ENCODE measurements at places on chromosomes 2 and 18. TPM values are rescaled to one million over a fixed set of nuclear protein-coding genes. Genes with fewer than 3 reads are reported as not detected.

Gene TRABD2A
- 10.8 TPM for total RNA-seq

GRCh38 chr2:226575928-226576327, 223.7 kb downstream of the IRS1 start:
- DNase-seq: no peak

DNA sequence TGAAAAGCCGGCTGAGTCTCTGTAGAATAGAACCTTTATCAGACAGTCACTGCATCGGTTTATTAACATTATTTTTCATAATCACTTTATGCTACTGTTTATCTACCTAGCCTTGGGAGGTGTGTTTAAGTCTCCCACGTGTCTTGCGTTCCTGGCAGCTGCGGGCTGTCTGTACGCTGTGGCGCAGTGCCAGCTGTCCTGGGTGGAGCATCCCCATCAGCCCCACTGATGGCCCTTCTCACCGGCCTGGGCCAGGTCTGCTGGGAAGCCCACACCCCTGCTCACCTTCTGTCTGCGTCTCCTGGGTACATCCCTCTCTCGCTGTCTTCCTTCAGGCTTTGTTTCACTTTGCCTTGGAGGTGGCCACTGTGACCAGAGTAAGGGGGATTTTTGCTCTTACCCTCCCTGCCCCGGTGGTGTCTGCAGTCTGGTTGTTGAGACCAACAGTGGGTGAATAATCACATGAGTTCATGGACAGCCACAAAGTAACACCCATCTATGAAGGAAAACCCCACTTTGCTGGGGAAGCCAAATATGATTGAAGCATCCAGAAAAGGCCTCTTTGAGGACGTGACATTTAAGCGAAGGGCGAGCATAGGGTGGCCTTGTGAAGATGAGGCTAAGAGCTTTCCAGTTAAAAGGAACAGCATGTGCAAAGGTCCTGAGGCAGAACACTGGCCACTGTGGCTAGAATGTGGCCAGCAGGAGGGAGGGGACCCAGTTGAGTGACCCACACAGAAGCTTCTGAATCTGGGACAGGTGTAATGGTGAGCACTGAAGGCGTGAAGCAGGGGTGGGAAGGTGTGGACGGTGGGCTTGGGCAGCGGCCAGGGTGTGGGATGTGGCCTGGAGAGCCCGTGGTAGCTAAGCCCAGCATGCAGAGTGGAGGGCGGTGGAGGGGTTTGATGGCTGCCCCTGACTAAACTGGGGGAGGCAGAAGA, 41.7 kb downstream of the RAMP1 start:
- no peak for DNase-seq

Gene ANKRD30B
- not detected for total RNA-seq

GRCh38 chr2:127175041-127175721, 44.9 kb downstream of the CYP27C1 start:
- DNase-seq: peak; percentile 36

Gene FIGLA
- total RNA-seq: not detected

Gene ALPG
- not detected for total RNA-seq

GRCh38 chr2:111219734-111220505, 99.2 kb downstream of the BCL2L11 start:
- DNase-seq: no peak

- DNase-seq: no peak
Observed at GRCh38 chr2:11746807-11747459, 501 bp downstream of the LPIN1 start.

Gene CHN1
- 98.8 TPM for total RNA-seq

Gene ATP8B1
- total RNA-seq: 103 TPM

Gene ANKRD62
- not detected for total RNA-seq

Gene ELOA2
- not detected for total RNA-seq

GRCh38 chr2:200171731-200172482, 134.6 kb upstream of the SPATS2L start:
- no peak for DNase-seq

Gene EGR4
- not detected for total RNA-seq

- DNase-seq: peak; percentile 25
Observed at GRCh38 chr2:144364944-144365738, 154.8 kb downstream of the ZEB2 start.

- peak; percentile 48 for DNase-seq
Observed at GRCh38 chr2:42086500-42086953, 38.7 kb downstream of the PKDCC start.

Gene FAHD2B
- 4.8 TPM for total RNA-seq

Gene LRP1B
- not detected for total RNA-seq

DNA sequence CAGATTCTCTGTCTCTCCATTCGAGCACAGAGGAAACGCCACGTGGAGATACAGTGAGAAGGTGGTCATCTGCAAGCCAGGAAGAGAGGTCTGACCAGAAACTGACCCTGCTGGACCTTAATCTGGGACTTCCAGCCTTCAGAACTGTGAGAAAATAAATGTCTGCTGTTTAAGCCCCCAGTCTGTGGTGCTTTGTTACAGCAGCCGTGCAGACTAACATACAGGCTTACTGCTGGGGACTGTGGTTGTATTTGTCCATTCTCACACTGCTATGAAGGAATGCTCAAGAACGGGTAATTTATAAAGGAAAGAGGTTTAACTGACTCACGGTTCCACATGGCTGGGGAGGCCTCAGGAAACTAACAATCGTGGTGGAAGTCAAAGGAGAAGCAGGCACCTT, 432.7 kb downstream of the IRS1 start:
- DNase-seq: no peak

- DNase-seq: peak; percentile 48
Observed at GRCh38 chr2:20025065-20025786, 12.8 kb upstream of the MATN3 start.

Gene STK36
- 21.1 TPM for total RNA-seq

GRCh38 chr2:216139884-216140283, 30.7 kb downstream of the XRCC5 start:
- DNase-seq: no peak

- DNase-seq: no peak
Observed at GRCh38 chr2:64327129-64327509, 126.8 kb upstream of the LGALSL start.

DNA sequence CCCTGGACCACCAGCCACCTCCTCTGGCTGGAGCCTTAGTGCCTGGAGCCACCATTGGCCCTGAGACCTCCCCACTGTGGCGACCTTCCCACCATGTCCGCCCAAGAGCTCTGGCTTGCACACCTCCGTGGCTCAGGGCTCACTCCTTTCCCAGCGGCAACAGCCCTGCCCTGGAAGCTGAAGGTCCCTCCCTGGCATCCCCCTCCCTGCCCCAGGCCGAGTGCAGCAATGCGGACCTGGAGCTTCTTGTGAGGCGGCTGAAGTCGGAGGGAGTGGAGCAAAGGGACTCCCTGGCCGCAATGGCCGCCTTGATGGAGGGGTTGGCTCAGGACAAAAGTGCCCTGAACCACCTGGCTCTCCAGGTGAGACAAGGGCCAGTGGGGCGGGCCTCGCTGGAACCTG, 28.6 kb downstream of the CROCC2 start:
- DNase-seq: no peak

- no peak for DNase-seq
Observed at GRCh38 chr2:109683452-109683851, 69.3 kb downstream of the SOWAHC start.

- no peak for DNase-seq
Observed at GRCh38 chr18:1014509-1014908, 109.8 kb downstream of the ADCYAP1 start.

- no peak for DNase-seq
Observed at GRCh38 chr2:33038799-33039198, 92.0 kb downstream of the LTBP1 start.

DNA sequence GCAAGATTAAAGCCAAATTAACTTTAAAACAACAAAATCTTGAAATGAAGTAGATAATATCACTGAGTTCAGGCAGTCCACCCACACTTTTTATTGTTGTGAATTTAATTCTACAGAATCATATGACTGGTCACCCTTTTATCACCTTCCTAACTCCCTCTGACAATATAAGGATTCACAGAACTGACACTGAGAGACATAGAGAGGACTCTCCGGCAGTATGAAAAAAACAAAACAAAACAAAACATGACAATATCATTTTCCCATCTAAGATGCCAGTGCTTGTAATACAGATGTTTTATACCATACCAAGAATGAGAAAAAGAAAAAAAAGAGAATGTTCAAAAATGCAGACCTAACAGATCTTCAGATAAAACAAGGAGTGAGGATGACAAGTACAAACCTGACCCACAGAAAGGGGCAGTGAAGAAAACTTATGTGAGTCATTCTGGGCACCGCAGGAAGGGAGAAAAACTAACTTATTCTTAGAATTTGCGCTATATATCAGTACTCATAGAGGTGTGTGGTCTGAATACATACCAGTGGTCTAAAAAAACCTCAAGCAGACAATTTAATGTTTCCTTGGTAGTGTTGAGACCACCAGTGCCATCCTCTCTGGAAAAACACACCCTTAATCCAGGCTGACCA, 136.6 kb downstream of the ZAP70 start:
- no peak for DNase-seq

Gene OTOS
- total RNA-seq: not detected

- no peak for DNase-seq
Observed at GRCh38 chr2:20656561-20656960, 5.7 kb upstream of the HS1BP3 start.

Gene PROKR1
- total RNA-seq: not detected

DNA sequence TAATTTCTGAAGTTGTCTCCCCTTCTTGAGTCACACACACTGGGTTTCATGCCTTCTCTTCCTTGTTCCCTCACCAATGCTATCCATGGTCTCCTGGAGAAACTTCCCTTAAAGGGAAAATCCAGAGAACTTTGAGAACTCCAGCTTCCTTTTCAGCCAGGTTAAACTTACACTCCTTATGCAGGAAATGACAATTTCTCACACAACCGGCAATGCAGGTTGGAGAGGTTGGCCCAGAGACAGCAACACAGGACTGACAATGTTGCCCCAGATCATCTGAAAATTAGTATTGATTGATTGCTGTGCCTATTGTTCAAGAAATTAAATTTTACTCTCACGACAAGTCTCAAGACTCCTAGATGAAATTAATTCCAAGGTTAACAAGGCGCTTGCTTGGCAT, 292.2 kb downstream of the NYAP2 start:
- DNase-seq: no peak

Gene SCG2
- total RNA-seq: 0.26 TPM

GRCh38 chr18:57497372-57498294, 62.5 kb downstream of the ONECUT2 start:
- peak; percentile 32 for DNase-seq

DNA sequence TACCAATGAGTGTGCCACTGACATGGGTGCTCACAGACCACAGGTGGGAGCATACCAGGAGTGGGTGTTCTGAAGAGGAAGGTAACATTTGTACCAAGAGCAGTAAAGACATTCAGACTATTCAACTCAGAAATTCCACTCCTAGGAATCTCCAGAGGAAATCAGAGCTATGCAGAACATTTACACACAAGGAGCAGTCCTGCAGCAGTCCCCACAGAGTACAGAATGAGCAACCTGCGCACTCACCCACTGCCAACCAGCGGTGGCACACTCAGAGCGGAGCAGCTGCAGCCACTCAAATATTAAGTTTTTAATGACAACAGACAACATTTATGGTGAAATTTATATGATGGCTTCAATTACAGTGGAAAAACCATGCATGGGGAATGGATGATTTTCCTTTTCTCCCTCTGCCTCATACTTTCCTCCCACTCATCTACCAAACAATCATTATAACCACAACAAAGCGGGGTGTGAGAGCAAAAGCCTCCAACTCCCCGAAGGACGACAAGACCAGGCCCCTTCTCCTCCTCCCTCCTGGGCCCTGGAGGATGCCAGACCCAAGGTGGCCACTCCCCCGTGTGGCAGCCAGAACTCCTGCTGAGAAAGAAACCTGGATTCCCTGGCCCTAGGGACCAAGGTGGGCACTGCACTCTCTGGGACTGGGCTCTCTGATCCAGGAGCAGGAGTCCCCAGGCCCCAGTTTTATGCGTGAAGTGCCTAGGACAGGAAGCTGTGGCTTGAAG, 5.4 kb downstream of the HS6ST1 start:
- DNase-seq: peak; percentile 28

Gene POMC
- total RNA-seq: not detected

GRCh38 chr2:56001947-56002346, 78.4 kb upstream of the EFEMP1 start:
- DNase-seq: no peak

- DNase-seq: no peak
Observed at GRCh38 chr2:120883607-120884440, 148.2 kb downstream of the GLI2 start.

DNA sequence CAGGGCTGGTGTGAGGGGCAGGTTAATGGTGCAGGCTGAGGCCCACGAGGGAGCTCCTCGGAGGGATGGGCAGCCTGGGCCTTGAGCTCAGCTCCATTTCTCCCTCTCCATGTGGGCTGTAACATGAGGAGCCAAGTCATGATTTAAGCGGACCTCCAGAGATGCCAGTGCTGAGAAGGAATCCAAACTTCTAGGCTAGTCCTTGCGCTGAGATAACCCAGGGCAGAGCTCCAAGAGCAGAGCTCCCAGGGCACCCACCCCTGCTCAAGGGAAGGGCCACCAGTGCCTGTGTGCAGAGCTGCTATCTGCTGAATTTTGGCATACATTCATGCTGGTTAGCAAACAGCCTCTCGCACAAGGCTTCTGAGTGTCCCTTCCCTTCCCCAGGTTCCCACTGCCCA, 95.1 kb downstream of the MRO start:
- DNase-seq: no peak

DNA sequence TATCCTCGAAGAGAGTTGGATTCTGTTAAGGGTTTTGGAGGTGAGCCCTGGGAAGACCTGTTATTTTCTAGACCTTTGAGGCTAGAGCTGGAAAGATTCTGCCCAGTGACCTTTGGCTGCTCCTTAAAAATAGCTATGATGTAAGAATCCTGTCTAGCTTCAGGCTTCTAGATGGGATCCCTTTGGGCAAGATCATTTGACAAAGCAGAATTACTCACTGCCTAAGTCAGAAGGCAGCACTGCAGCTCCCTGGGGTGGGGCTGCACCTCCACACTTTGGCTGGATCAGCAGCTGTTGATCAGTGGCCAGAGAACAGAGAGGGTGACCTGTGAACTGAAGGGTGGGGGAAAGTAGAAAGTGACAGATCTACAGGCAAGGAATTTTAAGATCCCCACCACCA, 103.8 kb downstream of the ASAP2 start:
- DNase-seq: peak; percentile 89

GRCh38 chr2:213991453-213992108, 419.3 kb upstream of the VWC2L start:
- no peak for DNase-seq

- DNase-seq: no peak
Observed at GRCh38 chr2:145260081-145260480, 740.2 kb upstream of the ZEB2 start.

Gene HJURP
- 32.1 TPM for total RNA-seq

- no peak for DNase-seq
Observed at GRCh38 chr2:218320704-218321336, 28.5 kb upstream of the TMBIM1 start.

Gene MERTK
- total RNA-seq: not detected
